Activated CD4-positive, alpha-beta T cell treated with anti-CD3 and anti-CD28 coated beads, Interleukin-10, Interleukin-2, amounts not matched to agents 100 ng/mL and 50 ng/mL, durations not matched to agents 16 hours and 8 hours (primary cell): ENCODE measurements at places on chromosomes 12 and 14.
A peak's percentile ranks its signal among the peaks of the same experiment; 100 is the strongest.

- no peak for DNase-seq
Observed at GRCh38 chr12:90013409-90013808, 304.8 kb upstream of the ATP2B1 start.

DNA sequence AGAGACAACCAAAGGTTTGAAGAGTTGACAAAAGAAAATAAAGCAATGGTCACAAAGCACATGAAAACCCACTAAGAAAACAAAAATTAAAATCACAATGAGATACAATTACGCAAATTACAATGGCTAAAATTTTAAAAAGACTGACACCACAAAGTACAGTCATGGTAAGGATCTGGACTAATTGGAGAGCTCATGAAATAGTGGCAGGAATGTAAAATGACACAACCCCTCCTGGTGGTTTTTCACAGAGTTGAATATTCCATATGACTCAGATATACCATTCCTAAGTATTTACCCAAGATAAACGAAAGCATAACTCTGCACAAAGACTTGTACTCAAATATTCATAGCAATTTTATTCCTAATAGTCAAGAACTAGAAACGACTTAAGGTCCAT lies 65.9 kb downstream of the NOVA1 start:
- no peak for DNase-seq

GRCh38 chr14:95057851-95058250 lies 99.5 kb downstream of the DICER1 start:
- no peak for DNase-seq

- no peak for DNase-seq
Observed at GRCh38 chr14:89137526-89138163, 279.4 kb downstream of the FOXN3 start.

- DNase-seq: no peak
Observed at GRCh38 chr14:30195941-30196340, 268.3 kb upstream of the PRKD1 start.

- DNase-seq: no peak
Observed at GRCh38 chr12:104006929-104007328, 41.3 kb downstream of the TDG start.

- no peak for DNase-seq
Observed at GRCh38 chr12:95591731-95592130, 40.5 kb upstream of the USP44 start.

DNA sequence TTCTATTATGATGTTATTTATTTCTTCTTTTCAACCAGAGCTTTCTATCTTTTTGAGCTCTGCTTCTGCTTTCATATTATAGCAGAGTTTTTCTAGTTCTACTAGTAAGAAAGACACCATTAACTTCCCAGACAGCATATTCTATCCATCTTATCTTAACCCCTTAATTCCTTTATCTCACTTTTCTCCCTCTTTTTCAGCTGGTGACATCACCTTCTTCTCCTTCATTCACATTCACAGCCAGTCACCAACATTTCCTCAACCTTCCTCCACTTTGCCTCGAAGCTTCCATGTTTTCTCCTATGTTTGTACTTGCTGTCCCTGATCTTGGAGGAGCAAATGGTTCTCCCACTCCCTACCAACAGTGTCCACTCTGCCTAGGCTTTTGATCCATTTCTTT lies 3.5 kb upstream of the CSRP2 start:
- no peak for DNase-seq

DNA sequence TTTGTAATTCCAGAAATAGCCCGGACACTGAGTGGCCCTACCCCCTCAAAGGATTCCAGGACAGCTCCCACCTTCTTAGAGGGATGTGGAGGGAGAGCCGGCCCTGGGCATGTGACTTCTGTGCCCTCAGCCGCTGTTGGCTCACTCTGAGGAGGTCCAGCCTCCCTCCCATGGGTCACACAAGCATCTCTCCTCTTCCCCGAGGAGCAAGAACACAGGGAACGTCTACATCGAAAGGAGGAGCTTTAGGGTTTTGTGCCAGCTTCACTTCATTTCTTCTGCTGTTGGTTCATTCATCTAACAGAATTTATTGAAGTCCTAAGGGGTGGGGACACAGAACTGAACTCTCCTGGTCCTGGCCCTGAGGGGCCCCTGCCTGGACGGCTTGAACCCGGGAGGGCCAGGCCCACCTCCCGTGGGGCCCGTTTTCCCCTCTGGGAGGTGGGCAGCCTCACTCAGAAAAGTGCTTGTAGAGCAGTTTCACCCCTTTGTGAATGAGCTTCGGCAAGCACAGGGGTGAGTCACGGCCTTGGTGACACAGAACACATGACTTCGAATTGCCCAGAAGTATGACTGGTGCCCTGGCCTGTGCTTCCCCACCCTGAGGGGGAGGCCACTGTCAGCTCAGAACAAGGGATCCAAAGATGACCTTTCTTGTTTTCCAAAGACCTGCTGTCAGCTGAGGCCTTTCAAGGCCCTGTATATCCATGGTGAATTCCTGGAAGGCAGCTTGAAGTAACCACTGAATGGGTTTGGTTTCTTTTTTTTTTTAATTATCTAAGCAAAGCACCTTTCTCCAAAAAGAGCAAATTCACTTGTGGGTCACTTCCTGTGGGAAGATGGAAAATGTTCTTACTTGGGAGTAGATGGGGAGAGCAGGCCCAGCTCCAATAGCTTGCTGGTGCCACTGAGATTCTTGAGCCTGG lies 39.2 kb downstream of the NFKBIA start:
- DNase-seq: peak; percentile 89

DNA sequence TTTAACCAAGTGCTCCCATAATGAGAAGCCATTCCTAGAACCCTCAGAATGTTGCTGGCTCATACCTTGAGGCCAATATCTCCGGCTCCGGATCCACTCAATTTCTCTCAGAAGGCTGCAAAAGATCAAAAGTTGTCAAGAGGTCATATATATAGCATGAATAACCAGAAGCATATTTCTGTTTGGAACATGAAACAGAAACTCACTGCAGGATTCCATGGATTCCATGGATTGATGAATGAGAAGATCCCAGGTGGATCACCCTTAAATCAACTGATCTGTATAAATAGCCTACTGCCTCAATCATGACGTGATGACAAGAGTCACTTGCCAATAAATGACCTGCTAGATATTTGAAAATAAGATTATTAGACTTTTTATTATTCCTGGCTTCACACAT lies 3.3 kb upstream of the NT5DC3 start:
- DNase-seq: no peak

- DNase-seq: no peak
Observed at GRCh38 chr14:71471634-71472355, 460.4 kb upstream of the RGS6 start.

GRCh38 chr14:99242816-99243721 lies 28.9 kb downstream of the BCL11B start:
- DNase-seq: peak; percentile 59

GRCh38 chr12:123937707-123938591 lies 34.7 kb downstream of the CCDC92 start:
- DNase-seq: peak; percentile 62

DNA sequence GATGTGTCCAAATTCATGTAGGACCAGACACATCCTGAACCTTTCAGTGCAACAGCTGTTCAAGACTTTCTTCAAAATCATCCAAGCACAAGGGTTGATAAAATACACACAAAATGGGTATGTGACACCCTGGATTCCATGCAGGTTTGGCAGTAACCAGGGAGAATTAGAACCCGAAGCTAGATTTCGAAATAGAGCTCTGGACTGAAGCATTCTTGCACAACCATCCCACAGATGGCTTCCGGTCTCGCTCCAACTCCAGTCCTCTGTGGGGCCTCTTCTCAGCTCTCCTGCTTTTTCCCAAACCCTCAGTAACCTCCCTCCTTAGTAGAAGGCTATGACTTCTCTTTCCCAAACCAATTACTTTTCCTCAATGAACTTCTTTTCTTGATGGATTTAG lies 171.3 kb downstream of the TTC7B start:
- no peak for DNase-seq

GRCh38 chr12:114003286-114003685 lies 37.2 kb upstream of the RBM19 start:
- no peak for DNase-seq

DNA sequence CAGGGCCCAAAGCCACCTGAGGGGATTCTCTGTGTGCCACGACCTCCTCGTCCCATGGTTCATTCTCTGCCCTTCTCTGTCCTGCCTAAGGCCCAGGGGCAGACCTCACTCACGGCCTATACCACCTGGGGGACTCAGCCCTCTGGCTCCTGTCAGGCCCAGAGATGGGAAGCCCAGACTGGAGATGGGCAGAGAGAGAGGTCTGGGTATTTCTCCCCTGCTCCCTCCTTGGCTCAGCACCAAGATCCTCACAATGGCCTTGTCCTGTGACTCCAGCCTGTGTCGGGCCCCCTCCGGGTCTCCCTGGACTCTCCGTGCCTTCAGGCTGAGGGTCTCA lies 46.9 kb upstream of the BCL11B start:
- DNase-seq: no peak

DNA sequence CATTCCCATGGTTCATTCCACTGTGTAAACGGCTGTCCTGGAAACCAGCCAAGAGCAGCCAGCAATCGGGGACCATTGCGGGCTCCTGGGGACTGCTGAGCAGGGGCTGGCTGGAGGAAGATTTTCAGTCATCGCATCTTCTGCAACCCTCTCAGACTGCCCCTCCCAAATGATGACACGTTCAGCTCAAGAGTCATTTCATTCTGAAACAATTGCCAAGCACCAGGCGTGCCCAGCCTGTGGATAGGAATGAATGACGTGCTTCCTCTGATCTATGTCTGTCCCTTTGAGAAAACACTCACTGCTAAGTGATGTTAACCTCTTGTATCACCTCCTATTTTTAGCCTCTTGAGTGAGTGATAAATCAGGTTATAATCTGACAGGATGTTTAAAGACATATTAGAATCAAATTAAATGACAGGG lies 62.0 kb downstream of the NDUFA12 start:
- DNase-seq: peak; percentile 83

DNA sequence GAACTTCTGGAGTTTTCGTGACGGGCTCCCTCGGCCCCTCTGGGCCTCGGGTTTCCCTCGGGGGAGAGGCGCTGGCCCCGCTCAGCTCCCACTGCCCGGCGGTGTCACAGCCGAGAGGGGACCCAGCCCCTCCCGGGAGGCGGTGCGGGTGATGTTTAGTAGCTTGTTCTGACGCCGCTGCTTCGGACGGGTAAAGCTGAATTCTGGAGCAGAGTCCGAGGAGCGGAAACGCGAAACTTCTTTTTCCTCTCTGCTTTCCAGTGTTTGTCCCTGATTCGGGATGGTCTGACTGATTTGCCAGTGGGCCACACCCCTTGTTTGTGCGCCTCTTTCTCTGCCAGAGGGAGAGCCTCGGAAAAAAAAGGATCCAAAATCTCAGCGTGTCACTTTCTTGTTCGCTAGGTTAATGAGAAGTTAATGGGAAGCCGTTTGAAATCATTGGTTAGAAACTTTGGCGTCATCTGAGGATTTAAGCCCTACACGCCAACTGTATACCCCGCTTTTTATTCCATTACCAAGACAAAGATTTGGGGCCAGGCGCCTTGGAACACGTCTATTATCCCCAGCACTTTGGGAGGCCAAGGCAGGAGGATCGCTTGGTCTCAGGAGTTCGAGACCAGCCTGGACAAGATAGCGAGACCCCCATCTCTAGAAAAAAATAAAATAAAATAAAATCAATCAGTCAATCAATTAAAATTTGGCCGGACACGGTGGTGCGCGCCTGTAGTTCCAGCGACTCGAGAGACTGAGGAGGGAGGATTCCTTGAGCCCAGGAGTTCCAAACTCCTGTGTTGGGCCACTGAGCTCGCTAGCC lies 756 bp downstream of the TULP3 start:
- DNase-seq: peak; percentile 19

- DNase-seq: no peak
Observed at GRCh38 chr12:25017336-25017735, 68.4 kb upstream of the BCAT1 start.

- DNase-seq: peak; percentile 43
Observed at GRCh38 chr12:102702447-102703114, 214.5 kb downstream of the PAH start.

DNA sequence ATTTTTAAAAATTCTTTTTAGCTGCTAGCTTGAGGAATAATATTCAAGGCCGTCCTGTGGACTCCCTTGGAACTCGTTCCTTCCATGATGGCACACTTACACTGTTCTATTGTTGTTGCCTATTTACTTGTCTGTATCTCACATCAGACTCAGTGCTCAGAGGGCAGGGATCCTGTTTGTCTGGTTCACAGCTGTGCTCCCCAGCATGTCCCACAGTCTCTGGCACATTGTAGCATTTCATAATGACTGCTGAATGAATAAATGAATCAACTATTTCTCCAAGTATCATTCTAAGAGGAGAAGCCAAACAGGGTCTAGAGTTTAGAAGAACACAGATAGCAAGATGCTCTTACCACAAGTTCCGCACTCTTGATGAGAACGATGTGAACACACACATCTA lies 48.0 kb downstream of the NTN4 start:
- no peak for DNase-seq

- DNase-seq: no peak
Observed at GRCh38 chr12:2095878-2096277, 43.1 kb downstream of the CACNA1C start.

GRCh38 chr14:61034416-61035120 lies 53.5 kb downstream of the SLC38A6 start:
- peak; percentile 62 for DNase-seq

- no peak for DNase-seq
Observed at GRCh38 chr14:38079886-38080285, 127.8 kb upstream of the SSTR1 start.

- DNase-seq: no peak
Observed at GRCh38 chr12:70971001-70971794, 50.7 kb upstream of the PTPRR start.

DNA sequence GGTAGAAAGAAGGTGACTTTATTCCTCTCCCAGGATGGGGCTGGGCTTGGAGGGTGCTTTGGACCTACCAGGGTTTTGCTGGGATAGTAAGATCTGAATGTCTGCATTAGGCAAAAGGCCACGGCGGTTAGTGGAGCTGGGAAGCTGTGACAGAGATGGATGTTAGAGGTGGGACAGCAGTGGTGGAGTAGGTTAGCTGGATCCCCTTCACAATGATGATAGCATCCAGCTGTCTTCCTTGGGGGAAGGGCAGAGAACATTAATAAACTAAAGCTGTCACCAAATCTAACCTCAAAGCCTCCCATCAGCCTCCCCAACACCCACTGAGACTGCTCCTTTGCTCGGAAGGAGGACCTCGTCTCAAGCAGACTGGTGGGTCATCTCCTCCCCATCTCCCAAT lies 104.8 kb downstream of the GPATCH2L start:
- DNase-seq: no peak

GRCh38 chr12:43154498-43155045 lies 397.4 kb downstream of the ADAMTS20 start:
- no peak for DNase-seq

DNA sequence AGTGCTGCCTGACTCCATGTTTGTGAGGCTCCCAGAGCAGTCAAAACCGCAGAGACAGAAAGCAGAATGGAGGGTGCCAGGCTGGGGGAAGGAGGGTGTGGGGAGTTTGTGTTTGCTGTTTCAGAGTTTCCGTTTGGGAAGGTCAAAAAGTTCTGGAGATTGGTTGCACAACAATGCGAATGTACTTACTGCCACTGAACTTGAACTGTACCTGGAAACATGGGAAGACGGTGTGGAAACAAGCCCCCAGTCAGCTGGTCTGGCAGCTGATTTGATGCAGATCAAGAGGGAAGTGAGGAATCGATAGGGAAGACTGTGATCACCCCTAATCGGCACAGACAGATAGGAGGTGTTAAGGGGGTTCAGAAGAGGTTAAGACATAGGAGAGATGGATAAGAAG lies 35.3 kb upstream of the INF2 start:
- no peak for DNase-seq

GRCh38 chr14:98927986-98928385 lies 344.0 kb downstream of the BCL11B start:
- no peak for DNase-seq

GRCh38 chr12:100955139-100955538 lies 160.6 kb downstream of the ANO4 start:
- no peak for DNase-seq
